ENCODE measurements at places on chromosomes 12 and 14.

DNA sequence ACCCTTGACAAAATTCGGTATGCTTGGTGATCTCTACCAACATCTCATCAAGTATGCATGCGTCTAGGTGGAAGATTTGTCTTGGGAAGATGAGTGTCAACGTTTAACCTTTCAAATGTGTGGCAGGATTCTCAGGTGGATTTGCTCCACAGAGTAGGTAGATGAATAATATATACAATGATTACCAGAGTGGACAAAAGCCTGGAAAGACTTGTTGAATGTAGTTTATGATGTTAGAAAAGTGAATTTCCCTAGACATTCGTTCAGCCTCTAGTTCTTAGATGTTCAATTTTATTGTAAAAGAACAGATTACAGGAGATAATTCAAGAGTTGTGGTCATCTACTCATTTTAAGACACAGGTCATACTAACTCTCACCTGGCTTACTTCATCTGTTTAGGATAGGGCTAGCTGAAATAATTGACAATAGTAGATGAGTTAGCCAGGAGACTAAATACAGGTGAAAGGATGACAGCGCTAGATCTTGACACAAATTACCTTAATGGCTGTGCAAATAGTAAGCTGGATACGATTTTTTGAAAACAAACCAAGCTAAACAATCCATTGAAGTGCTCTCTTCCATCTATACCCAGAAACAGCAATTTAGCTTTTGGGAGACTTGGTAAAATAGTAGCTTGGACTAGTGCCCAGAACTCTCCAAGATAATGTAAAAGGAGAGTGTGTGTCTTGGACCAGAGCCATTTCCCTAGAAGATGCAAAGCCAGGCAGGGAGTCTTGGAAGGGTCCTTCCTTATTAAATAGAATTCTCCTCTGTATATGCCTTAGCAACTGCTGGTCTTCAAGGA is 168.0 kb downstream of the DACT1 start:
- H3K36me3 ChIP-seq, result no peaks in the 10 kb centered on the region
- H3K27ac ChIP-seq, result no peak overlapping the region
- H3K4me3 ChIP-seq, result no peak overlapping the region
- H3K27me3 ChIP-seq, result peaks cover 3% of the 10 kb centered on the region

GRCh38 chr12:105561546-105562198 is 231.2 kb downstream of the C12orf75 start:
- no peak for DNase-seq
- H3K36me3 ChIP-seq, result no peaks in the 10 kb centered on the region

DNA sequence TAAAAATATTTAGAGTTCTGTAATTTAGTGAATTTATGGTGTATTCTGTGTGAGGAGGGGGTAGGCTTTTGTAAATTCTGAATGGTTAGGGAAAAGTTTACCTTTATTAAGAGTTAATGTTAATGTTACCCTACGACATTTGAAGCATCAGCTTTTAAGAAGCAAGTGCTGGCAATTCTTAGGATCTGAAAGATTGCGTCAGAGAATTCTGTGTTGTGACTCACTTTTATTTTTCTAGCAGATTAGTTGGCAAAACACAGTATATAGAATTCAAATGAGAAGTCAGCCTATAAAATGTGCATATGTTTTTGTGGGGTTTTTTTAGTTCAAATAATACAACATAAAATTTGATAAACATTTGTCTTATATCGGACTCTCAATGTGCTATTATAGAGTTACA is 97.6 kb downstream of the RAD52 start:
- H3K27me3 ChIP-seq, result no peaks in the 10 kb centered on the region
- no peak for DNase-seq
- H3K36me3 ChIP-seq, result peaks cover 21% of the 10 kb centered on the region

- peaks cover 17% of the 10 kb centered on the region for H3K4me1 ChIP-seq
- H3K36me3 ChIP-seq, result no peaks in the 10 kb centered on the region
- DNase-seq, result no peak
Observed at GRCh38 chr14:106120101-106120500, 593.7 kb downstream of the TMEM121 start.

DNA sequence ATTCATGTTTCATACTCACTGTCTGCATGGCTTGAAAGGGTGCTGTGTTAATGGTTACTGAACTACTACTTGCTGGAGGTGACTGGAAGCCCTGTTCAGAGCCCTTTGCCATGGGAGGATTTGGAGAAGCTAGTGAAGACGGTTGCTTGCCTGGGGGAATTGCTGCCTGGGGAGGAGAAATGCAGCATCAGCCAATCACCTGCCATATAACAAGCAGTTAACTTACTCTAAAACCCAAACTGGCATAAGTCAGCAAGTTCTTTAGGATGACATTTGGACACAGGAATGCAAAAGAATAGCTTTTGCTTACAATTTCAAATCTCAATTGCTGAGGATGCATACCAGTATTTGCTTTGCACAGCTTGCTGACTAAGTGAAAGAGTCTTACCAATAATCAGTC is 23.4 kb upstream of the IPO8 start:
- H3K4me1 ChIP-seq, result no peaks in the 10 kb centered on the region
- no peak for DNase-seq
- peaks cover 7% of the 10 kb centered on the region for H3K36me3 ChIP-seq

DNA sequence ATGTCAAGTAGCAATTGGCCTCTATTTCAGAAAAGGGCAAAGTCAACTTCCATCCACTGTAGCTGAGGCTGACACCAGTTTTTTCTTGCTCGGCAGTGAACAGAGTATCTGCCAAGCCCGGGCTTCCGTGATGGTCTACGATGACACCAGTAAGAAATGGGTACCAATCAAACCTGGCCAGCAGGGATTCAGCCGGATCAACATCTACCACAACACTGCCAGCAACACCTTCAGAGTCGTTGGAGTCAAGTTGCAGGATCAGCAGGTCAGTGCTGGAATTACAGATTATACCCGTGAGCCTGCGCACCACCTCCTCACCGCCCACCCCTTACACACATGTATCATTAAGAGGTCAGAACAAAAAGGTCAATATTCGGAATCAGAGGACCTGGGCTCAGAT is 19.4 kb downstream of the EVL start:
- peaks cover 59% of the 10 kb centered on the region for H3K36me3 ChIP-seq
- H3K27me3 ChIP-seq, result no peaks in the 10 kb centered on the region
- H3K4me3 ChIP-seq, result peak overlapping the region; percentile 28
- H3K4me1 ChIP-seq, result peaks cover 94% of the 10 kb centered on the region

GRCh38 chr14:32417956-32418552 is 89.0 kb downstream of the AKAP6 start:
- no peaks in the 10 kb centered on the region for H3K27me3 ChIP-seq
- H3K36me3 ChIP-seq, result no peaks in the 10 kb centered on the region
- no peaks in the 10 kb centered on the region for H3K4me1 ChIP-seq
- no peak overlapping the region for H3K27ac ChIP-seq
- H3K4me3 ChIP-seq, result no peak overlapping the region
- no peak for DNase-seq

DNA sequence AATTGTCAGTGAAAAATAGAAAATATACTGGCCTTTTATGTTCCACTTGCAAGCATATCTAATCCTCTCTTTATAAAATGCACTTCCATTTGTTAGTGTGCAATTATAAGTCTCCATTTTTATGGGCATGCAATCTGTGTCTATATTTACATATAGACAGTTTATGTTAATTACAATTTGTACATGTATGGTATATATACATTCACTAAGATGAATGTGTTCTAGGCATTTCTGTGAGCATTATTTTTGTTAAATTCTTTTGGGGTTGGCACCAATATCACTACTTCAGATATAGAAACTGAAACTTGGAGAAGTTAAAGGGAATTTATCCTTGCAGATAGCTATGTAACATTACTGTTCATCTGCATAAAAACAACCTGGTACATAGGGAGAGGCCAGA is 470.8 kb upstream of the LMO3 start:
- DNase-seq, result no peak
- no peaks in the 10 kb centered on the region for H3K36me3 ChIP-seq
- no peaks in the 10 kb centered on the region for H3K27me3 ChIP-seq
- H3K4me1 ChIP-seq, result no peaks in the 10 kb centered on the region

- H3K27ac ChIP-seq, result no peak overlapping the region
- DNase-seq, result no peak
- H3K36me3 ChIP-seq, result no peaks in the 10 kb centered on the region
- no peaks in the 10 kb centered on the region for H3K4me1 ChIP-seq
- H3K4me3 ChIP-seq, result no peak overlapping the region
Observed at GRCh38 chr14:24851837-24852236, 198.1 kb downstream of the STXBP6 start.

DNA sequence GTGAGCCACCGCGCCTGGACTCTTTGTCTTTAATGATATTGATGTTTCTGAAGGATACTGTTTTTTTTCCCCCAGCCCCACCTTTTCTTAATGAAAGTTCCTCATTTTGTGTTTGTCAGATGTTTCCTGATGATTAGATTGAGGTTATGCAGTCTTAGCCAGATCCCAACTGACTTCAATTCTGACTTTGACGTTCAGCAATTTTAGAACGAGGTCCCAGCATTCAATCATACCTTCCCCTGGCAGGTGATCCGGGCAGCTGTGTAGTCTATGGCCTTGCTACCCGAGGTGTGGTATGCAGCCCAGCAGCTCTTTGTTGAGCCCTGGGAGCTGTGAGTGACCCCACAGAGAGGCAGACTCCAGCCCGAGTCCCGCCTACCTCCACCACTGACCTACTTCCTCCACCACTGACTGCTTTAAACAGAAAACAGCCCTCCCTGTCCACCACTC is 82.7 kb downstream of the LGMN start:
- peaks cover 69% of the 10 kb centered on the region for H3K36me3 ChIP-seq
- H3K4me3 ChIP-seq, result no peak overlapping the region
- H3K27ac ChIP-seq, result no peak overlapping the region
- peaks cover 34% of the 10 kb centered on the region for H3K4me1 ChIP-seq

- H3K36me3 ChIP-seq, result peaks cover 2% of the 10 kb centered on the region
- peaks cover 10% of the 10 kb centered on the region for H3K4me1 ChIP-seq
- H3K27me3 ChIP-seq, result peaks cover 14% of the 10 kb centered on the region
- DNase-seq, result no peak
- no peak overlapping the region for H3K27ac ChIP-seq
Observed at GRCh38 chr12:29152981-29153630, 4.0 kb downstream of the FAR2 start.

DNA sequence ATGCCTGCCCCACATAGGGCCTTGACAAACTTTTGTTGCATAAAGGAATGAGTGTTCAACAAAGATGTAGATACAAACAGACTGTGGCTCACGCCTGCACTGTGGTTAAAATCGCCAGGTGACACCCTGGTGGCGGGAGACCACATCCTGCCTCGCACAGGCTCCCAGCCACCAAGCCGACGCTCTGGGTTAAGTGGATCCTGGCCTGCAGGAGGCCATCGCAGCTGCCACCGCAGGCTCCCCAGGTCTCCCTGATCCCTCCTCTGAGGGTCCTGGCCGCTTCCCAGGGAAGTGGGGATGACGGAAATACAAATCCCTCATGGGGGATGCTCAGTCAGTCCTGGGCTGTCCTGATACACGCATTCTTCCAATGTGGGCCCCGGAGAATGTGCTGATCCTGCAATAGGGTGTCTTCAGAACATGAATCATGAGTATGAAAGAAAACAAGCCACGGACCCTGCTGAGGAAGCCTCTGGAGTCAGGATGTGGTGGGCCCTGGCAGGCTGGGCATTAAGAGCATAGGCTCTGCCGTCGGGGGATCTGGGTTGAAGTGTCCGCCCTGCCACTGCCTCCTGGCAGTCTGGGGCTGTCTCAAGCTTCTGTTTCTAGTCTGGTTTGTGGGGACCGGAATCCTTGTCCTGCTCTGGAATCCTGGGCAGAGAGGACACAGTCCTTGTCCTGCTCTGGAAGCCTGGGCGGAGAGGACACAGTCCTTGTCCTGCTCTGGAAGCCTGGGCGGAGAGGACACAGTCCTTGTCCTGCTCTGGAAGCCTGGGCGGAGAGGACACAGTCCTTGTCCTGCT is 53.5 kb upstream of the BEGAIN start:
- H3K4me1 ChIP-seq, result peaks cover 59% of the 10 kb centered on the region
- H3K4me3 ChIP-seq, result peak overlapping the region; percentile 67

GRCh38 chr14:24806061-24806678 is 172.2 kb upstream of the GZMB start:
- H3K4me3 ChIP-seq, result no peak overlapping the region
- no peak overlapping the region for H3K27ac ChIP-seq
- peak; percentile 5 for DNase-seq
- H3K27me3 ChIP-seq, result peaks cover 5% of the 10 kb centered on the region
- no peaks in the 10 kb centered on the region for H3K4me1 ChIP-seq

- DNase-seq, result no peak
- H3K4me1 ChIP-seq, result no peaks in the 10 kb centered on the region
- H3K4me3 ChIP-seq, result no peak overlapping the region
- H3K36me3 ChIP-seq, result no peaks in the 10 kb centered on the region
Observed at GRCh38 chr14:49930720-49931119, 37.8 kb downstream of the ARF6 start.

GRCh38 chr12:728781-729180 is 23.6 kb upstream of the WNK1 start:
- DNase-seq, result no peak
- no peak overlapping the region for H3K4me3 ChIP-seq
- H3K27ac ChIP-seq, result peak overlapping the region; percentile 70
- no peaks in the 10 kb centered on the region for H3K27me3 ChIP-seq

- no peak overlapping the region for H3K4me3 ChIP-seq
- DNase-seq, result no peak
- no peak overlapping the region for H3K27ac ChIP-seq
- H3K27me3 ChIP-seq, result peaks cover 1% of the 10 kb centered on the region
Observed at GRCh38 chr12:6420364-6420763, 24.4 kb upstream of the CD27 start.

DNA sequence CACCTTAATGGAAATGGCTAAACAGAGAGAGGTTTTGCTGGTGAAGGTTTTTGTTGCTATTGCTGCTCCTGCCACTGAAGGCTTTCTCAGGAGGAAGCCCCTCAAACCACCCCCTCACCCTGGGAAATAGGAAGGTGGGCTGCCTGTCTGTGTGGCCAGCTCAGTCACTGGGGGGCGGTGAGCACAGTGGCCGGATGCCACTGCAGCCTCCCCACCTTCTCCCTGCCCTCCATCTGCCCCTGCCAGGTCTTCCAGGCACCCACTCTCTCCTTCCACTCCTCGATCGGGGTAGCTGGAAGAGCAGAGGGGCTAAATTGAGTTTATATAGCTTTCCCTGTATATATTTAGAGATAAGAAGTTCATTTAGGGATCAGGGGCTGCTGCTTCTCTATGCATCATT is 80.8 kb downstream of the PAPOLA start:
- DNase-seq, result no peak
- no peak overlapping the region for H3K4me3 ChIP-seq
- H3K36me3 ChIP-seq, result no peaks in the 10 kb centered on the region
- no peak overlapping the region for H3K27ac ChIP-seq

GRCh38 chr12:12441429-12441807 is 84.5 kb downstream of the BORCS5 start:
- peaks cover 24% of the 10 kb centered on the region for H3K36me3 ChIP-seq
- H3K4me3 ChIP-seq, result peak overlapping the region; percentile 34
- H3K4me1 ChIP-seq, result peaks cover 68% of the 10 kb centered on the region
- H3K27ac ChIP-seq, result peak overlapping the region; percentile 95
- DNase-seq, result no peak

- no peak overlapping the region for H3K27ac ChIP-seq
- no peaks in the 10 kb centered on the region for H3K4me1 ChIP-seq
- no peak for DNase-seq
- no peaks in the 10 kb centered on the region for H3K36me3 ChIP-seq
- H3K27me3 ChIP-seq, result no peaks in the 10 kb centered on the region
Observed at GRCh38 chr12:78560633-78561032, 303.9 kb upstream of the SYT1 start.

All from activated T-helper 1 cell treated with anti-CD3 and anti-CD28 coated beads, Interleukin-12 subunit alpha, Interleukin-12 subunit beta, Interleukin-2, Interleukin-4 antibody, amounts not matched to agents 30 ng/mL and 10 ng/mL and 1 ng/mL, durations not matched to agents 14 hours and 24 hours and 36 hours (primary cell).